HS-5 (cell line): ENCODE measurements at places on chromosomes 1 and 21.

DNA sequence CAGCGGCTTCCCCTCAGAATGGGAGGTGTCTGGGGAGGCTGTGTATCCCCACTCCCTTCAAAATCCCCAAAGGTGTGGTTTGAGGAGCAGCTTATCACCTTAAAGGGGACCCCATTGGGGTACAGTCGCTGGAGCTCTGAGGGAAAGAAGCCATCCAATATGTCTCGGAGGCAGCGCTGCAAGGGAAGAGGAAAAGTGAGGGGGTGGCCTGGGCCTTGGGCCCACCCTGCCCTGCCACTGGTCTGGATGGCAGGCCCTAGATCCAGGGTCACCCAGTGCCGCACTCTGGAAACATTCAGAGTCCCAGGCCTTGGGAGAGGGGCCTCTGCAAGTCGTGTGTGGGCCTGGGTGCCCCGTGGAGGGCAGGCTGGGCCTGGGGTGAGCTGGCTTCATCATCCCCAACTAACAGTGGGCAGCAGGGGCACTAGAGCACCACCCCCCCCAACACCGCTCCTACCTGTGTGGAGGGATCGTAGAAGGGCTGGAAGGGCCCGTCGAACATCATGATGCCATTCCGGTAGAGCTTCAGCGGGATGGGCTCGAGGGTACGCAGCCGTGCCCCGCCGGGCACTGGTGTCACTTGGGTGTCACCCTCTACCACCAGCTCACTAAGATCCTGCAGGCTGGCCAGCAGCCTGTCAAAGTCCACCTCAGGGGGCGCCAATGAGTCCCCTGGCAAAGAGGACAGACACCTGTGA, 5.6 kb downstream of the SH3BGRL3 start:
- DNase-seq: no peak

- no peak for DNase-seq
Measured at GRCh38 chr21:15533618-15534017, 196.2 kb upstream of the USP25 start.

DNA sequence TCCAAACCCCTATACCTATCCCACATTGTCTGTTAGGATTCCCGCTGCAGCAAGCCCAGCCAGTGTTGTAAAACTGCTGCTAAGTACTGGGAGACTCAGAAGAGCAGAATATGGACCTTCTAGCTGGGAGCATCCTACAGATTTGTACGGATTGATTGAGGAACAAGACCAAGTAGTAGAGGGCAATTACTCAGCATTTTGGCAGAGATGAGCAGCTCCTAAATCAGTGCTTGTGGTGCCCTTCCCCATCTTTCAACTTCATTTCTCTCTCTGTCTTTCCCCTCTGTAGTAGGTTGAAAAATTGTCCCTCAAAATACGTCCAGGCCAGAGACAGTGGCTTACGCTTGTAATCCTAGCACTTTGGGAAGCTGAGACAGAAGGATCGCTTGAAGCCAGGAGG, 37.3 kb upstream of the HTR1D start:
- no peak for DNase-seq

GRCh38 chr1:94273111-94273510, 35.7 kb upstream of the ARHGAP29 start:
- no peak for DNase-seq

DNA sequence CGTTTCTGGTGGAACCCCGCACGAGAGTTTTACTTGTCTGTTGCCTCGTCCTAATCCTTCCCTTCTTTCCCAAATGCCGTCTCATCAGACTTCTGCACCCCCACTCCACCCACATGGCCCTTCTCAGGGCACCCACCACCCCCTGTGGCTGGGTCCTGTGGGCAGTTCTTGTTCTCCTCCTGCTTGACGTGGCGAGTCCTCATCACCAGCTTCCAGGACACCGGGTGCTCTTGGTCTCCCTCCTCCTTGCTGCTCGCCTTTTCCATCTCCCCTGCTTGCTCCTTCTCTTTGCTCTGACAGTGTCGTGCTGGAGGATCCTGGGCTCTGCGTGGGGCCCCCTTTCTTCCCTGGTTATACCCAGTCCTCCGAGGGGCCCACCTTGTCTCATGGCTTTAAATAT, 51.8 kb downstream of the B3GALT5 start:
- no peak for DNase-seq

- DNase-seq: no peak
Measured at GRCh38 chr1:110672753-110673108, 2.0 kb downstream of the KCNA3 start.

DNA sequence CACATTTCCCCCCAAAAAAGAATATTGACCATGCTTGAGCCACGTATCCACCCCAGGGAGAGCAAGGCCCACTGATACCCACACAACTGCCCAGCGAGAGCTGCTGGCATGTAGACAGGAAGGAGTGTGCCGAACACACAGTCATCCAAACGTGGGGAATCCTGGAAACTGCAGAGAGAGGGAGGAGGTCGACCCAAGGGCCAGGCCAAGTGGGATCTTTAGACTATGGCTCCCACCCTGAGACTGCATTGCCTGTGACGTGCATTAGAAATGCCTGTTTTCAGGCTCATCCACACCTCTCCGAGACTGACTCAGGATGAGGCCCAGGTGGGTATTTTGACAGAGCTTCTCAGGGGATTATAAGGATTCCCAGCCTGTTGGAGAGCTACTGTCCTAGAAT, 25.9 kb downstream of the NIPAL3 start:
- DNase-seq: no peak

DNA sequence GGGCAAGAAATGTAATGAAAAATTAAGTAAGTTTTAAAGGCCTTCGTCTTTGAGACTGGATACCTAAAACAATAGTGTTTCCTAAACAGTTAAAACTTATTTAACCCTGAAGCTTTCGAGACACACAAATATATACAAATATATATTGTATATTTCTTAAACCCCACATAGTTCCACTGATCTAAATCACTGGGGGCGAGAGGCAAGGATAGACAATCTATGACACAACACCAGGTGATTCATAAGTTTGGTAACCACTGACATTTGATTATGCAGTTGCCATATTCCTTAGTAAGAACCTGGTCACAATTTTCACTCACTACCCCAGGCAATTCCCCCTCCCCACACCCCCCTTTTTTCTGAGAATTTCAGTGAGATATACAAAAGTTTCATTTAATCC, 55.3 kb upstream of the BOLA1 start:
- DNase-seq: no peak

DNA sequence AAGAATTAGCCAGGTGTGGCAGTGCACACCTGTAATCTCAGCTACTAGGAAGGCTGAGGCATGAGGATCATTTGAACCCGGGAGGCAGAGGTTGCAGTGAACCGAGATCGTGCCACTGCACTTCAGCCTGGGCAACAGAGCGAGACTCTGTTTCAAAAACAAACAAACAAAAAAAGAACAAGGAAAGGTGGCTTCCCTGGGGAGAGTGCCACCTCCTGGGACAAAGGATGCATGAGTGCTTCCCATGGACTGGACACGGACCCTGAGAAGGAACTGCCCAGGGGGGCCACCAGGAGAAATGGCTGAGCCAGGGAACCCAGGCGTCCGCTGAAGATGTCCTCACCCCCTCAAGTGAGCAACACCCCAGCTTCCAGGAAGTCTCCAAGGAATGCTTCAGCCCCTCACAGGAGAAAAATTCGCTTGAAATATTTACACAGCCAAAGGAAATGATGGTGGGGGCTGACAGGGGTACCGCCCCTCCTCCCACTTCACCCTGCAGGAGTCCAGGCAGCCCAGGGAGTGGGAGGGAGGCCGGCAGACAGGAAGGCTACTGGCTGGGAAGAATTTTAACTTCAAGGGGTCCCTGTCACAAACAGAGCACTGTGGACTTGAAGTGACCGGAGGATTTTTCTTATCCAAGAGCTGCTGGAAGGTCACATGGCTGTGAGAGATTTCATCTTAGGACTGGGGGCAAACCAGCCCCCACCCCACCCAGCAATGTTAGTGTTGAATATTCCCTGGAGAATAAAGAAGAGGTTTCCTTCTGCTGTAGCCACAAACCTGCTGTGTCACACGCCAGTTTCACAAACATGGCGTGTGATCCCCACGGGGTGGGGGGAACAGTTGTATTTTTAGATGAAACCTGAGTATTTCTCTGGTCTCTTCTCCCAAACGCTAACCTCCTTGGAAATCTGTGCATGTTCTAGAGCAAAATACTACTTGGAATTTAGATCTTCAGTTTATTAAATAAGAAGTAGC, 90.8 kb upstream of the SLC25A33 start:
- no peak for DNase-seq

DNA sequence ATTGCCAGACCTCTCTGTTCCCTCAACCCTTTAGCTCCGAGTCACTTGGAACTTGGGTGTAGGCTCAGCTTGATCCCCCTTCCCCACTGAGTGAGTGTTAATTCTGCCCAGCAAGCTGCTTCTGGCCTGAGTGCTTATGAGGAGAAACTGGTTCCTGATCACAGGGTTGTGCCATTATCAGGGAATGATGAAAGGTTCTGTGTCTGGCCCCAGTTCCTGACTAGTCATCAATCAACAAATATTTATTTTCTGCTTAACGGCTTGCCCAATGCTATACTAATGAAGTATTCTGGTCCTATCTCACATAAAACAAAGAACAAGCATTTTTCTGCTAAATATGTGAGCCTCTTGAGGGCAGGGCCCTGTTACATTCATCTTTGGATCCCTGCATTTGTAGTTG, 20.8 kb downstream of the CC2D1B start:
- no peak for DNase-seq

DNA sequence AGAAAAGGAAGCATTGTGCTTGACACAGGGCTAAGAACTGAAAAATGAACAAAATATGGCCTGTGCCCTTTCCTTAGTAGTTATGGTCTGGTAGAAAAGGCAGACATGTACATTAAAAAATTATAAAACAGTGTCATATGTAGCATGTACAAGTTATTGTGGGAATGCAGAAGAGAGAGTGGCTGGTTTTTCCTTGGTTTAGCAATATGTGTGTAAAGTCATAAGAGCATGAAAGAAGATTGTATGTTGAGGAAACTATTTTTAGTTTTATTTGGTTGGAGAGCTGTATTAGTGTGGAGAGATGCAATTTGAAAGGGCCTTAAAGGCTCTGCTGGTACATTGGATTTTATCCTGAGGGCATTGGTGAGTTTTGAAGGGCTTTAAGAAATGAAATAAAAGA, 145.8 kb downstream of the PDE4B start:
- DNase-seq: no peak

DNA sequence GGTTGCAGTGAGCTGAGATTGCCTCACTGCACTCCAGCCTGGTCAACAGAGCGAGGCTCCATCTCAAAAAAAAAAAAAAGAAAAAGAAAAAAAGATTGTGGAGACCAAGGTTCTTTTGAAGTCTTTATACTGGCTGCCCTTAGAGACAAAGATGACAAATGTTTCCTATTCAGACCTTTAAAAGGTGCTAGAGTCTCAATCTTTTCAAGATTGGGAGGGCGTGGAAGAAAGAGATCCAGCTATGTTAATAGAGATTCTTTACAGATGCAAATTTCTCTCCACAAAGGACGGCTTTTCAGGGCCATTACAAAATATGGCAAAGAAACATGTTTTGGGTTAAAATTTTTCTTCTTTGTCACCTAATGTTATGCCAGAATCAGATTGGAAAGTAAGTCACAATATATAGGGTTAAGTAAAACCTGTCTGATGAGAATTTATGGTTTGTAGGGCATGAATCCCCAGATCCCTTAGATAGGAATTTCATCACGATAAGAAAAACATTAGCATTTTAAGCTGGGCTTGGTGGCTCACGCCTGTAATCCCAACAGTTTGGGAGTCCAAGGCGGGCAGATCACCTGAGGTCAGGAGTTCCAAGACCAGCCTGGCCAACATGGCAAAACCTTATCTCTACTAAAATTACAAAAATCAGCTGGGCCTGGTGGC, 13.0 kb upstream of the MORC3 start:
- DNase-seq: no peak

DNA sequence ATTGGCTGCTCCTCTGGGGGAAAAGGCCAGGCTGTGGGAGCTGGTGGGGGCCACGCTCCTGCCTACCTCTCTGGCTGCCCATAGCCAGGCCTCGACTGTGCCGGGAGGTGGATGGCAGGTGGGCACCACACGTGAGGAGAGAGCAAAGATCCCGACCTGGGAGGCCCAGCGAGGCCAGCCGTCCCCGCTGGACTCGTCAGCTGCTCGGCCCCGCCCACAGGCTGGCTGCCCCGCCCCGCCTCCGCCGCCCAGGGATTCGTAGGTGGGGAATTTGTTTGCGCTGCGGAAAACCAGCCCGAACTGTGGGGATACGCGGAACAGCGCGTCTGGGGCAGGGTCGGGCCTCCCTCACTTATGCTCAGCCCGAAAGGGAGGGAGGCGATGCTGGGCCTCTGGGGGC, 31.7 kb downstream of the TP73 start:
- no peak for DNase-seq
